ENCODE measurements at places on chromosomes 16 and 17.

DNA sequence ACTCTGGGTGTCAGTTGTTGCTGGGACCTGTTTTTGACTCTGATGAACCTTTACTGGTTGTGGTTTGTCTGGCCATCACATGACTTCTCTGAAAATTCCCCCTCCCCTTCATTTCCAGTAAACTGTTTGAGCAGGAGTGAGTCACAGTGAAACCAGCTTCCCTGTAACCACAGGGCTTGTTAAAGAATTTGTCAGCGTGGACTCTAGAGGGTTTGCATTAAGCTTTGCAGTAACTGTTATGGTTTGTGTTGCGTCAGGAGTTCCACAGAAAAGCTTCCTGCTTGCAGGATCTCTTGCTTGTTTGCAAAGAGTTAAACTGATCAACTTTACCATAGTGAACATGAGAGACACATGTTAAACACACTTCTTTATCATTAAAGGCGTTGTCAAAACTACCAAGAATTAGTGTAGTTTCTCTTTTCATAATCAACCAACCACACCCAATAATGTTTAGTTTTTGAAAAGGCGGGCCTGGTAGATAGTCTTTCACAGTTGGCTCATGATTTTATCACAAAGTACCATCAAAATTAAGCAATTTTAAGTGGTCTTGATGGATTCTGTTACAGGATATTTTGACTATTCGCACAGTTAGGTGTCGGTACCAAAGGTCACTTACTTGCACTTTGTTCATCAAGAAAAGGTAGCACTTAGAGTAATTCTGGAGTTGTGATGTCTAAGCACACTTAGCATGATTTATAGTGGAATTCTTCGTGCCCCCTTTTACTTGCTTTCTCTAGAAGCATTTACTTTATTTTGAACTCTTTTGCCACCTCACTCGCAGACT lies 79.3 kb downstream of the VMP1 start:
- peak; percentile 99 for DNase-seq

DNA sequence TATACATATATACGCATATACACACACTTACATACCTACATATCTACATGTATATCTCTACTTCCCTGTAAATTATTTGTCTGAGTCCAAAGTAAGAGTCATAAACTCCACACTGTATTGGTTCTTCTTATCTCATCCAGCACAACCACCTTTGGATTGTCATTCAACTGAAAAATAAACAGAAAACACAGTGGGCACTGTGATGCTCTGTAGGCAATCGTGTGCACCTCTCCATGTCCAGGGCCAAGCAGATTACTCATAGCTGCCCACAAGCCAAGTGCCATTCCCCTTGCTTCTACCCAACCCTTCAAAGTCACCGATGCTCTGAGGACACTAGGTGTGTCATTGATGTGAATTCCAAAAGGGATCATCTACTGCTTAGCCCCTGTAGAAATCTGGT lies 12.9 kb upstream of the TEKT3 start:
- DNase-seq = no peak

DNA sequence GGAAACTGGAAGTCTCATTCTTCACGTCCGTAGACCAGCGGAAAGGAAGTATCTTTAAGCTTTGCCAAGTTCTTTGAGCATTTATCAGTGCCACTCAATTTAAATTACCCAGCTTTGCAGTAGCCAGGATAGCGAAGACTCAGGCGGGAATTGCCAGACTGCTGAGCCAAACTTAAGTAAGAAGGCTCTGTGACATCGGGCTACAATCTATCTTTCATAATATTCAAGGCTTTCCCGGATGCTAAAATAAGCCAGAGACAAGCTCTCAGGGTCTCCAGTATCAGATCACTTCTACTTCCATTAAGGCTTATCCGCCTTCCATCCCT lies 436 bp upstream of the BRIP1 start:
- DNase-seq = no peak

- DNase-seq = peak; percentile 71
Observed at GRCh38 chr16:57039148-57039812, 49.9 kb downstream of the NLRC5 start.

DNA sequence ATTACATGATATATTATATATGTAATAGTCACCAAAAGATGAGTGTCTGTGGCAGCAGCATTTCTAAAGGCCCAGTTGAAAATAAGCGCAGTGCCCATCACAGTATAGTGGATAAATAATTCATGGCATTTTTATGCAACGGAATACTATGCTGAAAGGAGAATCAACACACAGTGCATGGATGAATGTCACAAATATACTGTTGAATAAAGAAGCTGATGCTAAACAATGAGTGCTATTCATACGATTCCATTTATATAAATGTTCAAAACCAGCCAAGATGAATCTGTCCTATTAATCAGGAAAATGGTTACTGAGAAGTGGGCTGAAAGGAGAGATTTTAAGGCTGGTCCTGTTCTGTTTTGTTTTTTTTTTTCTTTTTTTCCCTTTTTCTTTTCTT lies 61.6 kb downstream of the HSD17B2 start:
- DNase-seq = no peak

DNA sequence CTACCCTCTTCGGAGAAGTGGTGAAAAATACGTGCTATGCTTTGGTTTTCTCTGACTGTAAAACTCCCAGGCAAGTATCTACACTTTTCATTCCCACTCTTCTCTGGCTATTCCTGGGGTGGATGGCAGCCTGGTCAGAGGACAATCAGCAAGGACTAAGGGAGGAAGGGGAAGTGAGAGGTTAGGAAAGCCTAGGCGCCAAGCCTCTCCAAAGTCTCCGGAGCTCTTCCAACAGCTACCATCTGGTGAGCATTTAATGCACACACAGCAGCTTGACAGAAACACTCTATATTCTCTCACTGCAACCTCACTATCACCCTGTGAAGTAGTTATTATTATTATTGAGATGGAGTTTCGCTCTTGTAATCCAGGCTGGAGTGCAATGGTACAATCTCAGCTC lies 65.1 kb downstream of the WSCD1 start:
- DNase-seq = no peak

- DNase-seq = no peak
Observed at GRCh38 chr17:10415161-10415560, 6.6 kb downstream of the MYH8 start.

DNA sequence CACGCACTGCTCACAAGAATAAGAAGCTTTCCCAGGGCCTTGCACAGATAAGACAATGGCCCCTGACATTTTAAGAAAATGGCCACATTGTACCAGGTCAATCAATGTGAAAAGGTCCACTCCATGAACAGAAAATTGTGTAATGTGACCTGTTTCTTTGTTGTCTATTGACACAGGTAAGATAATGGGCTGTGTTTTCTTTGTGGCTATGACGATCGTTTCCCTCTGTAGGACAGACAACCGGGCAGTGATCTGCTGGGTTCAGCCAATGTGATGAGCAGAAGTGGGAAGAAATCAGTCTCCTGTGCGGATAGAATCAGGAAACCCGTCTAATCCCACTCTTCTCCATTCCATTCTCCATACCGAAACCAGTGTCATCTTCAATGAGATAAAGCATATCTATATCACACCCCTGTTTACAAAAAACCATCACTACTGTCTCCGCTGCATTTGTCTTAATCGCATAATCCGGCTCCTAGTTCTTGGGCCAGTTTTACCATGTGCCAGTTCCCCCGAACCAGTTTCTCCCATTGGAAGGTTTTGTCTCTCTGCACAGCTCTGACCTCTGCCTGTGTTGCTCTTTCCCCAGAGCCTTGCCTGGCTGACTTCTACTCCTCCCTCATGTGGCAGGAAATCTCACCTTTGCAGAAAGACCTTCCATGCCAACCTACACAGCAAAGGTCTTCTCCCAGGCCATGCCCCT lies 66.9 kb upstream of the ATF7IP2 start:
- DNase-seq = no peak

DNA sequence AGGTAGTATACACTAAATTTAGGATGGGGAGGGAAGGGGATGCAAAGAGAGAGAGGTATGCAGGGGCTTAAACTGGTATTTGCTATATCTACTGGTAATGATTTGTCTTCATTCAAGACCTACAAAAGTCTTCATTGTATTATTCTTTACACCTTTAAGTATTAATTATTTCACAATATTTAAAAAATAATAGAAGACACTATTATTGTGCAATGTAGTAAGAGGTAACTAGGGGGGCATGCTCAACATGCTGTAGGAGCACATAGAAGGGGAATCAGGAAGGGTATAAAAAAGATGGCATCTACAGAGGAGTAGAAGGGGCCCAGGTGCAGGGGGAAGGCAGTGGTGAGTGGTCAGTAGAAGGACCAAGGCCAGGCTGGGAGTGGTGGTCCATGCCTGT lies 14.9 kb upstream of the CCR7 start:
- no peak for DNase-seq

DNA sequence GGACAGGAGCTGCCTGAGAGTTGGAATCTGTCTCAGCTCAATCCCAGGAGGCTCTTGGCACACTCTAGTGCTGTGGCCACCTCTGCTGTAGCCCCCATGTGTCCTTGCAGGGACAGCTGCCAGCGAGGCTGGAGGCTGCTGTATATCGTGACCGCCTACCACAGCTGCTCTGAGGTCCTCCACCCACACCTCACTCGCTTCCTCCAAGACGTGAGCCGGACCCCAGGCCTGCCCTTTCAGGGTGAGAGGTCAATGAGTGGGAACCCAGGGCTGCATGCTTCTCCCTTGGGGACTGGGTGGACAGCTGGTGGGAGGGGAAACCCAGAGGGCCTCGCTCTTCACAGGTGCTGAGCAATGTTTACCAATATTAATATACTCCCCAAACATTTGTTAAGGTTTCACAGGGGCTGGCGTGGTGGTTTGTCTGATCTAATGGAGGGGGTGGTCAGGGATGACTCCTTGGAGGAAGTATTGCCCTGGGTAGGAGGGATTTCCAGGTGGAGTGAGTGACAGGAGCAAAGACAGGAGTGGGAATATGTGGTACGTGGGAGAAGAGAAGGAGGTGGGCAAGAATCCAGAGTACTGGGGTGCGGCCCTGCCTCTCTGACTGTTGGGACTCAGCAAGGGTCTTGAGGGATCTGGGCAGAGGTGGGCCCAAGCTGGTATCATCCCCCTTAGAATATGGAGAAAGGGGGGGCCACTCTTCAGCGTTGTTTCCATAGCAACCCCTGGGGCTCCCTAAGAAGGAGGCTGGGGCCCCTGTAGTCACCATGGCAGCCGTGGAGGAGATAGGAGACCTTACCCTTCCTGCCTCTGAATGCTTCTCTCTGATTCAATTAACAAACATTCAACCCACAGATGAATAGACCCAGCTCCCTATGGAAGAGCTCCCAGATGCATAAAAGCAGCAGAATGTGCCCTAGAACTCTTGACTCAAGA lies 22.2 kb upstream of the ALKBH5 start:
- no peak for DNase-seq

- DNase-seq = no peak
Observed at GRCh38 chr17:53633856-53634255, 188.9 kb upstream of the KIF2B start.

All from skeletal muscle cell (primary cell).